Sigmoid colon (tissue), 7 donors: ENCODE measurements at places on chromosomes 6 and 20. TPM values are rescaled to one million over a fixed set of nuclear protein-coding genes. Genes with fewer than 3 reads are reported as not detected.

DNA sequence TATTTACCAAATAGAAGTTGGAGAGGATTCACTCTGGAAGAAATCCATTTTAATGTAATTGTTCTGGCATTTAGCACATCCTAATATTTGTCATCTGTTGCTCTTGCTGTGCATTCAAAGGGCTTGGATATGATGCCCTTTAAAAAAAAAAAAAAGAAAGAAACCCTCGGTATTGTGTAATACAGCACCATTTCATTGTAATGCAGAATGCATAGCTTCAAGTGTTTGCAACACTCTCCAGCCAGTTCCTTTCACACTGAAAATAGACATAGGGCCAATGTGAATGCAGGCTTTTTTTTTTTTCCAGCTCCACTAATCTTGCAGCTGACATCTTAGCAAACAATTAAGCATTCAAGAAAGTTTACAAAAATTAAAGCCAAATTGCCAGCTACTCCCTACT lies 197.4 kb upstream of the POU3F2 start:
- DNase-seq = no peak
- no peaks in the 10 kb centered on the region for H3K36me3 ChIP-seq
- no peaks in the 10 kb centered on the region for H3K4me1 ChIP-seq
- H3K4me3 ChIP-seq = no peak overlapping the region
- no peaks in the 10 kb centered on the region for H3K27me3 ChIP-seq
- H3K27ac ChIP-seq = no peak overlapping the region

- no peaks in the 10 kb centered on the region for H3K27me3 ChIP-seq
- no peak for DNase-seq
- H3K36me3 ChIP-seq = no peaks in the 10 kb centered on the region
- no peak overlapping the region for H3K27ac ChIP-seq
- H3K4me1 ChIP-seq = peaks cover 8% of the 10 kb centered on the region
These were observed 79.8 kb upstream of the CHD6 start for GRCh38 chr20:41697861-41698559.

DNA sequence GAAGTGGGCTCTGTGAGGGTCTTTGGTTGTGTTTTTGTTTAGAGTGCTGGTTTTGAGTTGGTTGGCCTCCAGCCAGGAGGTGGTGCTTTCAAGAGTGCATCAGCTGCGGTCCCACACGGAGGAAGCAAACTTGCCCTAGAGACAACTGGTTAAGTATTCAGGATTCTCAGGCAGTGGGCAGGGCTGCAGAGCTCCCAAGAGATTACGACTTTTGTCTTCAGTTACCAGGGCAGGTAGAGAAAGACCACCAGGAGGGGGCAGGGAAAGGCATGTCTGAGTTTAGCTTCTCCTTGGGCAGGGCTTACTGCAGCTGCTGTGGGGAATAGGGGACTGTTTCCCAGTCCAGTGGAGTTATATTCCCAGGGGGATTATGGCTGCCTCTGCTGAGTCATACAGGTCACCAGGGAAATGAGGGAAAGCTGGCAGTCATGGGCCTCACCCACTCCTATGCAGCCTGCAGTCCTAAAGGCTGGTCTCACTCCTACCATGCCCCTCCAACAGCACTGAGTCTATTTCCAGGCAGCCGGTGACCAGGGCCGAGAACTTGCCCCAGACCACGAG lies 64.3 kb downstream of the TTI1 start:
- H3K27ac ChIP-seq = no peak overlapping the region
- no peaks in the 10 kb centered on the region for H3K36me3 ChIP-seq
- no peak for DNase-seq

- no peaks in the 10 kb centered on the region for H3K27me3 ChIP-seq
- DNase-seq = no peak
- no peaks in the 10 kb centered on the region for H3K36me3 ChIP-seq
- H3K4me3 ChIP-seq = no peak overlapping the region
These were observed 22.1 kb downstream of the L3MBTL1 start for GRCh38 chr20:43529457-43530153.

DNA sequence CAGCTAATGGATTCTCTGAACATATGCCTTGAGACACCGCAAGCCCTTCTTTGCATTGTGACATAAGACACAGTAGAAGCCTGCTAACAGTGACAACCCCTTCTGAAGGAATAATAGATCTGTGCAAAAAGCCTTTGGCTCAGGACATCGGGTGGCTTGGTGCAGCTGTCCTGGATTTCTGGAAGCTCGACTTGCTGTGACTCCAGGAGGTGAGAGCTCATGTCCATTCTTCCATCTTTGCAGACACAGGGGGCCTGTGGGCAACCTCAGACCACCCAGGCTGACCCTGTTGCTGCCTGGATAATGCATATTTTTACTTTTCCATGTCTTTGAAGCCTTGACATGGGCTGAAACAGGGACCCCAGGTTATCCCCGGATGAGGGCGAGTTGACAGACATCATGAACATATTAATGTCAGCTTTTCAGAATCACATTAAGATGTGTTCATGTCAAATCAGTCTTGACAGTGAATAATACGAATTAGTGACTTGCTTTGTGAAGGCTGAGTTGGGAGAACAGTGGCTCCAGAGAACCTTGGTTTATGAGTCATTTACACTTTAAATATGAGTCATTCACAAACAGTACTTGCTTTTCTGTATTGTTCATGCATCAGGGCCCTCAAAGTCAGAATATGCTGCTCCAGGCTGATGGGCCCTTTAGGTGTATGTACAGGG lies 66.8 kb upstream of the IYD start:
- no peaks in the 10 kb centered on the region for H3K4me1 ChIP-seq
- no peak for DNase-seq
- no peaks in the 10 kb centered on the region for H3K27me3 ChIP-seq
- no peak overlapping the region for H3K4me3 ChIP-seq
- H3K36me3 ChIP-seq = no peaks in the 10 kb centered on the region
- no peak overlapping the region for H3K27ac ChIP-seq

DNA sequence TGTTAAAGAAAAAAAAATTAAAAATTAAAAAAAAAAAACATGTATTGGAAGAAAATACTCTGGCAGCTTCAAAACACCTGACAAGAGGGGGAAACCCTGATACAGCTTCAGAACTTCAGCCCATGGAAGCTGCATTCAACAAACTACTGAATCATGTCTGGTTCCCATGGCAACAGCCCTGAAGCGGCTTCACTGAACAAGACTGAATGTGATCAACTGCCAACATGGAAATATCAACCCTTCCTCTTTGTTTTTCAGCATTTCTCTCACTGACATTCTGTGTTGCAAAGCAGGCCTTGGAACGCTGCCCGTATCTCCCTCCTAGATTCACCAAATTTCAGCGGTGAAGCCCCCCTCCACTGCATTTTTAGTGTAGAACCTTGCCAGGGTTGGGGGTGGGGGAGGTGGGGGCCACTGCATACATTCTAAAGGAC lies 91.3 kb upstream of the SHLD1 start:
- no peaks in the 10 kb centered on the region for H3K36me3 ChIP-seq
- H3K27me3 ChIP-seq = no peaks in the 10 kb centered on the region
- H3K4me1 ChIP-seq = peaks cover 51% of the 10 kb centered on the region
- no peak overlapping the region for H3K4me3 ChIP-seq

DNA sequence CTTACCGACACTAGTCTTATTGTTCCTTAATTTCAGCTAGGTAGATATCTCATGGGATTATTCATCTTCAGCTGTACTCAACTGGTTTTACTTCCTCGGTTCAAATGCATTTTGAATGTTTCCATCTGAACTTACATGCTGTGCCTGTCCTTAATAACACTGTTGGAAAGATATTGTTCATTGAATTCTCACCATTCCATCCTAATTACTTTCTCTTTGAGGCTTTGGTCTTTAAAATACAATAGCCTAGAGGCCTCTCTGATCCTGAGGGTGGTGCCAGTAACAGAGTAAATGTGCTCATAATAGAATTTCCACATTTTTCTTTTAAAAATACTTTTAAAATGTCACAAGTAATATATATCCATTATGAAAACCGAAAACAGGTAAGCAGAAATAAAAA lies 54.0 kb downstream of the IL20RA start:
- DNase-seq = no peak
- peaks cover 40% of the 10 kb centered on the region for H3K27me3 ChIP-seq
- H3K4me3 ChIP-seq = no peak overlapping the region
- H3K4me1 ChIP-seq = peaks cover 13% of the 10 kb centered on the region

- no peak overlapping the region for H3K4me3 ChIP-seq
- no peaks in the 10 kb centered on the region for H3K4me1 ChIP-seq
- no peaks in the 10 kb centered on the region for H3K36me3 ChIP-seq
- no peak for DNase-seq
- no peaks in the 10 kb centered on the region for H3K27me3 ChIP-seq
These were observed 404.0 kb downstream of the SMOC2 start for GRCh38 chr6:168844821-168845609.

DNA sequence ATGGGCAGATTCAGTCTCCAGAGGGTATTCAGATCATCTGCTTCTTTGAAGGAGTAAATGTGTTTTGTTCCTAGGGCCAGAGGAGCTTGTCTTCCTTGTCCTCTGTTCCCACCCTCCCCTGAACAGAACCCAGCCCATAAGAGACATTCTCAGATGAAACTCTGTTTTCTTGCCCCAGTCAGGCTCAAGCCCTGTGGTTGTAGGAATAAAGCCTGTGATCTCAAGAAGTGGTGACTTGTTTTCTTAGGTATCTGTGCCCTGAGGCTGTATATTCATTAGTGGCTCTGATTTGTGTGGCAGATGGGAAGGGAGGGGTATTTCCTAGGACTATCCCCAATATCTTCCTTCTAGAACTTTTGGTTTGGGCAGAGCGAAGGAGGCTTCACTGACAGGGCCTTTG lies 27.9 kb downstream of the GSS start:
- DNase-seq = no peak
- no peaks in the 10 kb centered on the region for H3K27me3 ChIP-seq
- no peak overlapping the region for H3K4me3 ChIP-seq
- peaks cover 2% of the 10 kb centered on the region for H3K4me1 ChIP-seq

GRCh38 chr6:85462673-85463072 lies 12.8 kb downstream of the NT5E start:
- no peaks in the 10 kb centered on the region for H3K4me1 ChIP-seq
- H3K27me3 ChIP-seq = no peaks in the 10 kb centered on the region
- no peaks in the 10 kb centered on the region for H3K36me3 ChIP-seq
- peak overlapping the region; percentile 78 for H3K27ac ChIP-seq
- no peak overlapping the region for H3K4me3 ChIP-seq

DNA sequence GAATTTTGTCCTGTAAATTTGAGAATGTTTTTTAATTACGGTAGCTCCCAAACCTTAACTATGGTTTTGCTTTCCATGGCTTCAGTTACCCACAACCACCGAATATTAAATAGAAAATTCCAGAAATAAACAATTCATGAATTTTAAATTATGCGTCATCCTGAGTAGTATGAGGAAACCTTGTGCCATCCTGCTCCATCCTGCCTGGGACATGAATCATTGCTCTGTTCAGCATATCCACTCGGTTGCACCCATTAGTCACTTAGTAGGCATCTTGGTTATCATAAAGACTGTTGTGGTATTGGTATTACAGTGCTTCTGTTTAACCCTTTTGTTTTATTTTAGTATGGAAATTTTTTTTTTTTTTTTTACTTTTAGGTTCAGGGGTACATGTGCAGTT lies 39.7 kb downstream of the KCNS1 start:
- H3K4me1 ChIP-seq = peaks cover 14% of the 10 kb centered on the region
- H3K4me3 ChIP-seq = no peak overlapping the region
- no peak for DNase-seq

DNA sequence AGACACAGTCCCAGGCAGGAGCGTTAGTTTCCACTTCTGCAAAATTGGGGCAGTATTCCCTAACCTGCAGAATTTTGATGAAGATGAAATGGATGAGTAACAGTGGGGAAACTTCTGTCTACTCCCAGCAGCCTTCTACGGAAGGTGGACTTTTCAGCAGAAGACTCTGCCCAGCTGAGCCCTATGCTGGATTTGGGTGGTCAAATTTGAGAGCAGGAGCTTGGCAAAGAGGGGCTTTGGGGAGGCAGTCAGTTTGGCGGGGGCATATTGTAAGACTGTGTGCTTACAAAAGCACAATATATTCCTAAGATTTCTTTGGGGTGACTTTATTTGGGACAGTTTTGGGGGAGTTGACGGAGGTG lies 5.4 kb upstream of the SDCBP2 start:
- DNase-seq = no peak
- no peak overlapping the region for H3K27ac ChIP-seq
- no peaks in the 10 kb centered on the region for H3K4me1 ChIP-seq
- no peaks in the 10 kb centered on the region for H3K36me3 ChIP-seq

- H3K4me3 ChIP-seq = no peak overlapping the region
- DNase-seq = no peak
These were observed 116.6 kb downstream of the PTPRK start for GRCh38 chr6:128403618-128404444.

DNA sequence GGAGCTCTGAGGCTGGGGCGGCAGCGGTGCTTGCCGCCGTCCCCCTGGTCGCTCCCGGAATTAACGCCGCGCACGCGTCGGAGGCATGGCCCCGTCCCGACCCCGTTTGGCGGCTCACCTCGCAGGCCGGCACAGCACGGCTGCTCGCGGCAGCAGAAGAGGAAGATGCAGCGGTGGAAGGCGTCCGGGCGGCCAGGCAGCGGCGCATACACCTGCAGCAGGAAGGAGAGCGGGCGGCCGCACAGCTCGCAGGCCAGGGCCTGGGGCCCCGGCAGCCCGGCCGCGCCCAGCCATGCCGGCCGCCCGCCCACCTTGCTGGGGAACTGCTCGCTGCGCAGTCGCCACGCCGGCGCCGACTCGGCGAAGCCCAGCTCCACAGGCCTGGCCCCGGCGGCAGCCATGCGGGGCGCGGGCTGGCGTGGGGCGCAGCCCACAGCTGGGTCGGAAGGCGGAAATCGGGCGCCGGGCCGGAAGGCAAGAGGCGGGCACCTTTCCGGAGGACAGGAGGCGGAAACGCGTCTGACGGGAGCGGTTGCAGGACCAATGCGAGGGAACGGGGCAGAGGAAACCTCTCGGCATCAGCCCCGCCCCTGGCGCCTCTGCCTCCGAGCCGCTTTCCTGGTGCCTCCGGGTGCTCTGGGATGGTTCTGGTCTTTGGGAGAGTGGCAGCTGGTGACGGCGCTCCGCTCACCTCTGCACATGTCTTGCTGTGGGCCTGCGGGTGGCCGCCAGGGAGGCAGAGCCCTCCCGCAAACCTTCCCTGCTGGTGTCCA lies at the start of gene PDCD2:
PDCD2 (minus strand) TSS at position 457 of the 773 bp plus-strand sequence; CDS start at position 401, 56 bp downstream.
- DNase-seq = peak; percentile 96
- no peaks in the 10 kb centered on the region for H3K27me3 ChIP-seq
- peak within 1 kb of the TSS; percentile 89 for H3K27ac ChIP-seq
- H3K4me1 ChIP-seq = no peaks in the 10 kb centered on the region

- H3K4me3 ChIP-seq = no peak overlapping the region
- no peaks in the 10 kb centered on the region for H3K4me1 ChIP-seq
- no peak for DNase-seq
- H3K27ac ChIP-seq = no peak overlapping the region
- H3K36me3 ChIP-seq = no peaks in the 10 kb centered on the region
These were observed 96.4 kb downstream of the TBC1D32 start for GRCh38 chr6:121237859-121238258.

FRK gene
- 0.55 TPM for total RNA-seq

SPTLC3 gene
- 4.6 TPM for total RNA-seq

NRN1 gene
- 10.7 TPM for total RNA-seq

SLC22A7 gene
- total RNA-seq = not detected

SLA2 gene
- total RNA-seq = 0.54 TPM

TPBG gene
- 6.1 TPM for total RNA-seq

SIRPB2 gene
- total RNA-seq = 10.2 TPM

SLC24A3 gene
- total RNA-seq = 17.1 TPM
